Astrocyte (in vitro differentiated cells and primary cell): ENCODE measurements at places on chromosomes 12 and 14. TPM values are rescaled to one million over a fixed set of nuclear protein-coding genes. Genes with fewer than 3 reads are reported as not detected.

DNA sequence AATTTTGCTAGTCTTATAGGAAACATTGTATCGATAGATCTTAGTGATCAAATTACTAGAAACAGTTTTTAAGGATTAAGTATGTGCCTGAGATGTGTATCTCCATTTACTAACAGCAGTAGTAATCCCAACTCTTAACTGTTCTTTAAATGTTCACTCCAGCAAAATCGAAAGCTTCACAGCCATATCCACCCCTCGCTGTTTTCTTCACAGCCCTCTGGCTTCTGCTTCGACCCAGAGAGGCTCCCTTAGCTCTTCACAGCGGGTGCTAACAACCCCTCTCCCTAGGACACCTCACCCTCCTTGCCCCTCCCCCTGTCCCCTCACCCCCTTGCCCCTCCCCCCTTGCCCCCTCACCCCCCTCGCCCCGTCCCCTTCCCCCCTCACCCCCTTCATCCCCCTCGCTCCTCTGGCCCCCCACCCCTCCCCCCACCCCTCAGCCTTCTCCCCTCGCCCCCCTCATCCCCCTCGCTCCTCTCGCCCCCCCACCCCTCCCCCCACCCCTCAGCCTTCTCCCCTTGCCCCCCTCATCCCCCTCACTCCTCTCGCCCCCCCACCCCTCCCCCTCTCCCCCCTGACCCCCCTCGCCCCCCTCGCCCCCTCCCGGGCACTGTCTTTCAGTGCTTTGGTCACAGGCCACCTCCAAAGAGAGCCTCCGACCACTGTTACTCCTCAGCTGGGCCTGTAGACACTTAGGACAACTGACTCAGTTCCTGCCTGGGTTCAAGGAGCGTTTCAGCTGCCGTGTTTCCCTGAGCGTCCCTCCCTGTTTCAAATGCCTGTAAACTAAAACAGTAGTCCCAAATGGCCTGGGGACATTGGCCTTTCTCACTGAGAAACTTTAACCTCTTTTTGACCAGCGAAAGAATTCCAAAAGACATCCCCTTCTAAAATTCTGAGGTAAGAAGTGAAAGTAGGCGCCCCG is 46.0 kb upstream of the DYNC1H1 start:
- DNase-seq, result no peak

GRCh38 chr12:86727160-86727559 is 471.0 kb upstream of the MGAT4C start:
- peak; percentile 71 for DNase-seq

GRCh38 chr12:45406988-45407850 is 191.3 kb downstream of the ANO6 start:
- peak; percentile 48 for DNase-seq

GRCh38 chr14:98234208-98234607 is 1037.8 kb downstream of the BCL11B start:
- DNase-seq, result peak; percentile 48

DNA sequence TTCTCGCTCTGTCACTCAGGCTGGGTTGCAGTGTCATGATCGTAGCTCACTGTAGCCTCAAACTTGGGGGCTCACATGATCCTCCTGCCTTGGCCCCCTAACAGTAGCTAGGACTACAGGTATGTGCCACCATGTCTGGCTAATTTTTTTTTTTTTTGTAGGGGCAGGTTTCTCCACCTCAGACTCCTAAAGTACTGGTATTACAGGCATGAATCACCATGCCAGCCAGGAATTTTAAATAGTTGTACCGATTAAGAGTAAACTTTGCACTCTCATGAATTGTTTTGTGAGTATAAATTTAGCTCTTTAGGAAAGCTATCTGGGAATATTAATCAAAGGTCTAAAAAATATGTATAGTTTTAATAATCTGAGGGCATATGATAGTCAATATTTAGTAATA is 25.5 kb downstream of the YEATS4 start:
- no peak for DNase-seq

GRCh38 chr12:107547389-107547788 is 138.2 kb upstream of the PWP1 start:
- no peak for DNase-seq

DNA sequence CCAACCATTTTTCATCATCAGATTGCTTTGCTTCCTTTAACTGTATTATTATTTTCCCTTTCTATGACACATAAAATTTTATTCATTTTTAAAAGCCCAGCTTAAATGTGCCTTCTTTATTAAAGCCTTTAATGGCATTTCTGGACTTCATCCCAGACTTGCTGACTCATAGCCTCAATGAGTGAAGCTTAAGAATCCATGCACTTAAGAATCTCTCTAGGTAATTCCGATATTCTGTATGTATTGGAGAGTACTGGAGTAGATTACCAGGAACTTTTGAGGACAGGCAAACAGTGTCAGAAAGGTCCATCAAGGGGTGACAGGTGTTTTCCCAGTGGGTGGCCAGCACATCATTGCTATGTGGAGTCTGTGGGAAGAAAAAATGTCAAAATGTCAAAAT is 107.9 kb downstream of the PTPRQ start:
- DNase-seq, result peak; percentile 98

DNA sequence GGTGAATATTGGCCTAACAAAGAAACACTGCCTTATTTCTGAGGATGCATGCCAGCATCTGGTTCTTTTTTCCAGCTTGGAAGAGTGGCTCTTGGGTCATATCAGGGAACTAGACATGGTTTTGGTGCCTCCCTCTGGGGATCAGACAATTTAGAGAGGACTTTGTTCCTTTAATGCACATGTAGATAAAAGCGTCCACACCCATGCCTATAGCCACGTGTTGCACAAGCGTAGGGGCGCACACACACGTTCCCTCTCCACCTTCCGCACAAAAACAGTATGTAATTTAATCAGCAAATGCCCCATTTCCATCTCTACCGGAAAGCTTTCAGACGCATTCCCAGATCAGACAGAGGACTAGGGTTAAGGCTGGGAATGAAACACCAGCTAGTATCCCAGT is 61.7 kb upstream of the RIC8B start:
- no peak for DNase-seq

DNA sequence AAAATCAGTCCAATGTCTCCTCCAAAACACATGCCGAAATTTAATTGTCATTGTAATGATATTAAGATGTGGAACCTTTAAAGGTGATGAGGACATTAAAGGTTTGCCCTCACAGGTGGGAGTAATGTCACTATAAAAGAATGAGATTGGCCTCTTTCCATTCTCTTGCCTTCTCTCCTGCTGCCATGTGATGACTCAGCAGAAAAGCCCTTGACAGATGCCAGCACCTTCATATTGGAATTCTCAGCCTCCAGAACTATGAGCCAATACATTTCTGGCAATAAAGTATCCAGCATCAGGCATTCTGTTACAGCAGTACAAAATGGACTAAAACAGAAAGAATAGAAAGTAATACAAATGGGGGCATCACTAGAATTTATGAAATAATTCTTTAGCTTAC is 609.7 kb downstream of the SLC16A7 start:
- peak; percentile 57 for DNase-seq

DNA sequence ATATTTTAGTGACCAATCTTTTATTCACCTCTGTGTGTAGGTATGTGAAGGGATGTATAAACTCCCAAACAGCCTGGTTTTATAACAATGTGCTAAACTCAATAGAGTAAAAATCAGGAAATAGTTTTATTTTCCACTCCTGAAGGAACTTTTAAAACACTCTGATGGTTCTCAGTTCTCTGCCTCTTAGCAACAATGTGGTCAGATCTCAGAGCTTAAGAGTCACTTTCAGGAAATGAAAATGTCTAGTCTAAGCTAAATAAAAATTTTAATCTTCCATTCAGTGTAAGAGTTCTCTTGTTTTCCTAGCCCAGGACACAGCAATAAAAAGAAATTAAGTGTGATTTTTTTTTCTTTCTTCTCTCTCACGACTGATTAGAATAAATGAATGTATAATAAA is 718.0 kb downstream of the C12orf50 start:
- peak; percentile 24 for DNase-seq

DNA sequence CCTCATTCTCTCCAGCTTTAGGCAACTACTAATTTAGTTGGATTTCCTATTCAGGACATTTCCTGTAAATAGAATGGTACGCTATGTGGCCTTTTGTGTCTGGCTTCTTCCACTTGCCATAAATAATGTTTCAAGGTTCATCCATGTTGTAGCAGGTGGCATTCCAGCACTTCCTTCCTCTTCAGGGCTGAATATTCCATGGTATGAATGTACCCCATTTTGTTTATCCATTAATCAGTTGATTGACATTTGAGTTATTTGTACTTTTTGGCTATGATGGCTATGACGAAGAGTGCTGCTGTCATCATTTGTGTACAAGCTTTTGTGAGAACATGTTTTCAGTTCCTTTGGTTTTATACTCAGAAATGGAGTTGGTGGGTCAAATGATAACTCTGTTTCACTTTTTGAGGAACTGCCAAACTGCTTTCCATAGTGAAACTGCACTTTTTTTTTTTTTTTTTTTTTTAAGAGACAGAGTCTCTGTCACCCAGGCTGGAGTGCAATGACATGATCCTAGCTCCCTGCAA is 6.5 kb upstream of the CDK2AP1 start:
- no peak for DNase-seq

DNA sequence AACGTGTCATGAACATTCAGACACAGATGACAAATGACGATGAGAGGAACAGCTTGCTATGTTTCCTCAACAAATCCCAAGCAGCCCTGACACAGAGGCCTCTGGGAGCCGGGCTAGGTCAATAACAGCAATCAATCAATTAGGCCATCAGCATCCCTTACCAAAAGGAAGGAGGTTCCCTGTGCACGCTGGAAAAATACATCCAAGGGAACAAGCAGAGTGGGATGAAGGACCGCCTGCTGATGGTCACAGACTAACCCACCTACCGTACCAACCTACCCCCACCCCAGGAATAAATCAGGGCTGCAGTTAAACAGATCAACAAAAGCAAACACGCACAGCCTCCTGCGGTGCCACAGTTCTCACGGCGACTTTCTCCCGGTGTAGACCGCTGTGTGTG is 265.1 kb upstream of the SFSWAP start:
- no peak for DNase-seq

DNA sequence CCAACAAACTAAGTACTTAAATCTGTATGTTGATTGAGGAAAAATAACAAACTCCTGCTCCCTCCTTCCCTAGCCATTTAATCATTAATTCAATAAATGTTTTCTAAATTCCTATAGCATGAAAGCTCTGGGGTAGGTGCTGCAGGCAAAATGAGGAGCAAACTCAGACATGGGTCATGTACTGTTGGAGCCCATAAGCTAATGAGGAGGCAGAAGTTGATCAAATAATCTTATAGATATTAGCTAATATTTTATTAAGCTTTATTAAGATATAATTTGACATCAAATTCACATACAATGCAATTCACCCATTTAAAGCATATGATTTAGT is 70.6 kb downstream of the SYNE2 start:
- DNase-seq, result no peak

Gene DGKA
- 108 and 118 TPM in 2 replicates for total RNA-seq

Gene CMTM5
- not detected in 2 replicates for total RNA-seq

Gene ARMH4
- total RNA-seq, result 19.3 and 22.7 TPM in 2 replicates

Gene DEGS2
- total RNA-seq, result 0.07 TPM in 1 of 2 replicates, not detected in the other
